ENCODE measurements at places on chromosomes 3 and 15.

DNA sequence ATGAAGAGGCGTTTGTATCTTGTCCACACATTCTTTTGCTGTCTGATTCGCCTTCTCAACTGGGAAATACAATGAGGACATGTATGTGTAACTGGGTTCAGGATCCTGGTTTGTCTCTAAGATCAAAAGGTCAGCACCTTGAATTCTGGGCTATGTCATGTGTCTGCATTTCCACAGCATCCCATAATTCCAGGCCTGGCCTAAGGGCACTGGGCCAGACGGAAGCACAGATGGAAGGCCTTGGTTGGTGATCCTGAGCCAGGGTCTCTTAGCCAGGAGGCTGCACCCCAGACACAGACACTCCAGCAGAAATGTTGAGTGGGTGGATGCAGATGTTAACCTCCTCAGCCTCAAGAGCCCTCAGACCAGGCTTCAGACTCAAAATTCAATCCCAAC lies 23.7 kb upstream of the HERC1 start:
- no peak for DNase-seq

GRCh38 chr15:63487076-63487757 lies 17.2 kb upstream of the USP3 start:
- DNase-seq, result peak; percentile 91

DNA sequence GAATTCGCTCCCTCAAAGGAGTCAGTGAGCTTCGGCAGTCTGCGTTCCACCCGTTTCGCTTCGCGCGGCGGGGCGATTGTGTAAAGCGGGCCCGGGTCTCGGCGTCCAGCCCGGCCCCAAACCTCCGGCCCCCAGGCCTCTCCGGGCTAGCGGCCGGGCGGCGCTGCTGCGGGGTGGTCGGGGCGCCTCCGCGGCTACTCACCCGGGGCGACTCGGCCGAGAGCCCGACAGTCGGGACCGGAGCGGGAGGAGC lies 412 bp downstream of the CHDH start:
- no peak for DNase-seq

DNA sequence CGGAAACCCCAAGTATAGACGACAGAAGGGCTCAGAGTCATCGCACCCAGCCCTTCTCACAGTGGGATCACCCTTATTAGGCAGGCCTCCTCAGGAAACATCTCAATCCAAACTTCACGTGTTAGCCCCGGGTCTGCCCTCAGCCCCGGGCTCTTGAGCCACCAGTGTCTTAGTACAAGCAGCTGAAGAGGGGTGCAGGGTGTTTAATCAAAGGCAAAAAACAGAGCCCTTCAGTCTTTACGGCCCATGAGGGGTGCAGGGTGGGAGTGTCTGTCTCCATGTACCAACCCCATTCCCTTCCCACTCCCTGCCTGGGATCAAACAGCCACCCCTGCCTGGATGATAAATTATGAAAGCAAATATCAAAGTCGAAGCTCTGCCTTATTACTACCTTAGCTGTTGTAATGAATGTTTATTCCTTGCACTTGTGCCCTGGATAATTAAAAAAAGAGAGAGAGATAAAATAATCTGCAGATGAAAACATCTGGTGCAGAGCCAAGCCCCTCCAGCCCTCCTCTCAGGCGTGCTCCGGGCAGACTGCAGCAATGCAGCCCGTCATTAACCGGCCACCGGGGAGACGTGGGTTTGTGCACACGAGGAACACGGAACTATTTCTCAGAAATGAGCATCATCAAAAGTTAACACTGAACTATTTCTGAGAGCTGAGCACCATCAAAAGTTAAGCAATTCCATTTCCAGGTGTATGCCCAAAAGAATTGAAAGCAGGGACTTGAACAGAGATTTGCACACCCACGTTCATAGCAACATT lies 64.5 kb downstream of the ADAMTS17 start:
- DNase-seq, result no peak

GRCh38 chr3:133757701-133758567 lies 11.7 kb downstream of the TF start:
- DNase-seq, result no peak

DNA sequence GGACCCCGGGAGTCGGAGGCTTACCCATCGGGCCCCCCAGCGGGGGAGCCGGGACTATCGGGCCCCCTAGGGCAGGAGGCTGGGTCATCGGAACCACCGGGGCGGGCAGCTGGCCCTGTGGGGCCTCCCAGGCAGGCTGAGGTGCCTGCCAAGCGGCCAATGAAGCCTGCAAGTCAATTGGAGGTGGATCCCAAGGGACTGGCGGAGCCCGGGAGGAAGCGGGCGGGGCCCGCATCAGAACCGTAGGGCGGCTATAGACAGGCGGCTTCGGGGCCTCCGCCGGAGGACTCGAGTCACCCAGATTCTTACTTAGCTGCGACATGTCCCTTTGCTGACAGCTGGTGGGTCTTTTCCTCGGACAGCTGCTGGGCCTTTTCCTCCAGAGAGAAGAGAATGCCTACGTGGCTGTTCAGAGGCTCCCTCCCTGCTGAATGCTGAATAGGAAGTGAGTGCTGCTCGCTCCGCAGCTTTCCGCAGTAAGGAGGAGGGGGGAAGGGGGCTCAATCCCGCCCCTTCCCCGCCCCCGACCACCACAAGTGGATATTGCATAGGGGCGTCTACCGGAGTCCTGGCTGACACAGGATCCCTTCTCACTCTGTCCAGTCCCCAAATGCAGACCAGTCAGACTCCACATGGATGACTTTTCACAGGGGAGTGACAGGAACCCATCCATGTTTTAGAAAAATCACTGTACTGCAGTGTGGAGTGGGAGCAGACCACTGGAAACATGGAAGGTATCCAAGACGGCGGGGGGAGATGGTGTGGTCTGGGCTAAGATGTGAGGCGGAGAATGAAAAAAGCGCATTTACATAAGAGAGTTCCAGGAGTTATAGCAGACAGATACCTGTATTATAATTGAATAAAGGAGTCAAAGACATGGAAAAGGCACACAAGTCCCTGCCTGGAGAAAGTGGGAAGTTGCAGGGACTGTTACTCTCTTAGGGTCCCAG lies at the start of gene MAGEL2:
Gene MAGEL2 (minus strand): TSS at position 447 of the 950 bp plus-strand sequence. CDS start 125 bp downstream, at position 322.
- DNase-seq, result no peak

GRCh38 chr15:40307421-40308211 lies at the start of gene PLCB2:
TSS of gene PLCB2 (minus strand) at chr15:40307935. CDS start at chr15:40307672, 263 bp downstream.
- DNase-seq, result peak; percentile 84

DNA sequence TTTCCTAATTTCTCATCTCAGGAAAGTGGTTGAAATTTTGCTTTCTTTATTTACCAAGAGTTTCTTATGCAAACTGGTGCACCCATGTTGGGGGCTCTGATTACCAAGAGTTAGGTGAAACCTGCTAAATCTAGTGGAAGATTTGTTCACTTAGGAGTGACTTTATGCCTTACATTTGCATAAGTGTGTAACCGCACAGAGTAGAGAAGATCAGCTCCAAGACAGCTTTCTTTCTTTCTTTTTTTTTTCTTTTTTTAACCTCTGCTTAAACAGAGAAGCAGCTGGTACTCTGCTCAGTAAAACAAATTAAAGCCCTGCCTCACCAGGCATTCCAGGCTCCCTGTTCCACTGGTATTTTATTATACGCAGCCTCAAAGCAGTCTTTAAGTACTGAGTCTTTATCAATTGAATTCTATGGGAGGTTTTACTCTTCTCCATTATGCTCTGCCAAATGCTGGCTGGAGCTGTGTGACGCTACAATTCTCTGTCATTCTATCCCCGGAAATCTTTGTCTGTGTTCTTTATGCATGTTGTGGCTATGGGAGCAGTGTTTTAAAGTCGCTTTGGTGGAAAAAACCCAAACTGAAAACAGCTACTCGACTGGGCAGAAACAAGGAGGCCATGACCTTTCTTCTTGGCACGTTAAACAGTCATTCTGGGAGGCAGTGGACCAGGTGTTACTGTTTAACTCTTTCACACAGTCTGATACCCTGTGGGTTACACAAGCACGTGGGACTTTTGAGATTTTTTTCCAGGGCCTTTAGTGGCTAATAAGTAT lies 55.2 kb upstream of the GBE1 start:
- DNase-seq, result no peak

DNA sequence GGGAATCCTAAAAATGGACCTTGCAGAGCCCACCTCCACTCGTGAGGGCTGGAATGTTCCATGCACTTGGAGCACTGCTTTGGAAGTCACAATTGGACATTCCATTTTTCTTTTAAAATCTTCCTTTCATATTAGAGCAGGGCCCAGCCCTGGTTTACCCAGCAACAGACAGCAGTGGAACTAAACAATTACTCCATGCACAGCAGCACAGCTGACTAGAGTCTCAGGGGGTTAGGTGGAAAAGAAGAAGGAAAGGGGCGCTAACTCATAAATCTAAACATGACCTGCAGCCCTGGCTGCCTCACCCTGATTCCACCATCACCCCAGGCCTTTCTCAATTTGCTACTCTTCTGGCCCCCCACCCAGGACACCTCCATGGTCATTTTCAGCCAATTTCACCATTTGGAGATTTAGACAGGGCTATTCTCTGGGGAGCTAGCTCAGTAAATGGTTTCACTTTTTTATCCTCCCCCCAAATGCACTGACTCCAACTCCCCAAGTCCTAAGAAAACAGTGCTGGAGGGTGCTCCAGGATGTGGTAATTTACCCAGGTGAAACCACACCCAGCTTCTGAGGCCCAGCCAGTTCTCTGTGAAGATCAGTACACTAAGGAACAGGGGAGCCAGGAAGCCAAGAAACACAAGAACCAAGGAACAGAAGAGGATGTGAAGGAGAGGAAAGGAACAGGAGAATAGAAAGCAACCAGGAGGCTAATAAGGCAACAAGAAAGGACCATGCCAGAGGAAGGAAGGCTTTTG lies 1.6 kb upstream of the LRRC31 start:
- no peak for DNase-seq
